ENCODE measurements at places on chromosomes 12 and 14.

GRCh38 chr12:48175613-48176416, 7.6 kb upstream of the CCDC184 start:
- DNase-seq, result no peak

DNA sequence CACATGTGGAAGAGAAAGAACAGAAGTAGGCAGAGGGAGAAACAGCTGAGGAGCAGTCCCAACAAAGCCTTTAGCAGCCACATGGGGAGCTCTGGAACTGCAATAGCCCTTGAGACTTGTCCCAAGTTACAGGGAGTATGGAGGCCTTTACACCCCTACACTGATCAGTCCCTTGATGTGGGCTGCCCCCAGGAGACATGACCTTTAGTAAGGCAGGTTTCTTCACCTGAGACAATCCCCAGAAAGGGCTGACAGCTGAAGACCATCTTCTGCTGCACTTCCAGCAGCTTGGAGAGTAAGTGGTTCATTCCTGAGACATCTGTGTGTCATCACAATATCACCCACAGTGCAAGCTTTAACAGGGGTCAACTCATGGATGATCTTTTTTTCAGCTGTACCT, 8.6 kb upstream of the SNAPC1 start:
- DNase-seq, result no peak

DNA sequence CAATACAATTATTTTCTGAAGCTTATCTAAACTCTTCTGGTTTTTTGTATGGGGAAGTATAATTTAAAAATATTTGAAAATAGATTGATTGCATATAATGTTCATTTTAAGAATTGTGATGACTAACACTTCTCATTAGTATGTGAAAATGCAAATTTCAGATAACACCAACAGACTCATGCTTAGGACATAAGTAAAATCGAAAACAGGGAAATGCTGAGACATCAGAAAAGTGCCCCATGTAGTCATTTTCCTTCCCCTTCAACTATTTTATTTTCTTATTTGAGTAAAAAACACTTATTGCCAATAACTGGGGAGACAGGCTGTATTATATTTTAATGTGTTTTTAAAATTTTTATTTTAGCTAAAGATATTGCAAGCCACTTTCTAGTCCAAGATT, 814.7 kb downstream of the GALC start:
- DNase-seq, result no peak

DNA sequence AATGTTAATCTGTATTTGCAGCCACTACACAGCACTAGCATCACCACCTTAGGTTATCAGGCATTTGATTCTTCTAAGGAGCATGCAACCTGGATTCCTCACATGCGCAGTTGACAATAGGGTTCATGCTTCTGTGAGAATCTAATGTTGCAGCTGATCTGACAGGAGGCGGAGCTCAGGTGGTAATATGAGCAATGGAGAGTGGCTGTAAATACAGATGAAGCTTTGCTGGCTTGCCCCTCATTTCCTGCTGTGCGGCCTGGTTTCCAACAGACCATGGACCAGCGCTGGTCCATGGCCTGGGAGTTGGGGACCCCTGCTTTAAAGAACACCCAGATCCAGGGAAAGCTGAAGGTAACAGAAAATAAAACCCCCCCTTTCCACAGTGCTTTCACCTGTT, 51.0 kb downstream of the TMX1 start:
- no peak for DNase-seq

DNA sequence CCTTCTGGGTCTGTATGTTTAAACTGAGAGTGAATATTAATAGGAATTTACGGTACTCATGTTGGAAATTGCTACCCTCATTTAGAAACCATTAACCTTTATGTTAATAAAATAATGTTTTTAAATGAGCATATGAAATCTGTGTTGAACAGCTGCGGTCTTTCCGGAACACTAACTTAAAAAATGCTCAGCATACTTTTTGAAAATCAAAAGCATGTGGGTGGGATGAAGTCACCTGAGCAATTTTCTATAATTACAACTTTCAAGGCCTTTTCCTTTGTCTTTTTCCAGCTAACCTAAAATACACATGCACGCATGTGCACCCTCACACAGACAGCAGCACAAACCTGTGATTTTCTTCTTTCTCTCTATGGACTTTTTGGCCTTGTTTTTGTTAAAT, 39.8 kb downstream of the BORCS5 start:
- no peak for DNase-seq

DNA sequence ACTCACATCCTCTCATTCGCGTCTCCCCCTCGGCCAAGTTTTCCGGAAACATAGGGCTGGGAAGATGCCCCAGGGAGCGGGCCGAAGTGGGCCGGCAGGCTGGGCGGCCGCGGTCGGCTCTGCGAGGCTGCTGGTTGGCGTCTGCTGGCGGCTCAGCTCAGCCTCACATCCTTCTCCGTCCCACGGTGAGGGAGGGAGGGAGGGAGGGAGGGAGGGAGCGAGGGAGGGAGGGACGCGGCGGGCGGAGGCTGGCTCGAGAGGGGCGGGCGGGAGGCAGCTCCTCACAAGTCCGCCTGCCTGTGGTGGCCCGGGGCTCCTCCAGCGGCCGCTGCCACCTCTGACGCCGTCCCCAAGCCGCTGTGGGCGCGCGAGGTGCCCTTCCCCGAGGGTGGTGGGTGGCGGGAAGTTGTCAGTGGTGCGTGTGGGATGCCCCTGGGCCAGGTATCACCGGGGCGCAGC, 93.8 kb downstream of the RFLNA start:
- no peak for DNase-seq

DNA sequence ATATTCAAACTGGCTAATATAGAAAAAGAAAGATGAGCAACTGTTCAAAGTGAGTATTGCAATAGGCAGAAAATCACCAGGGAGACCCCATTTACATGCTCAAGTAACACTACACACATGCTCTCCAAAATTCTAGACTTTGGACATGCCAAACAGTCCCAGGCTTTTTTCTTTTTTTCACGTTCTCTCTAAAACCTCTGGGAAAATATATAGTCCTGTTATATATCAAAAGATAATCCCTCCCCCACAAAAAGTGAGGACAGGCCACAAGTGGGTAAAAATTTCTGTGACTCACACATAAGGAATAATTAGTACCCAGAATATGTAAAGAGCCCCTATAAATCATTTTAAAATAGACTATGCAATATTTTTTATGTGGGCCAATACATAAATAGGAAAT, 55.2 kb downstream of the EFCAB11 start:
- no peak for DNase-seq

GRCh38 chr12:132380641-132381040, 51.3 kb upstream of the GALNT9 start:
- DNase-seq, result no peak

DNA sequence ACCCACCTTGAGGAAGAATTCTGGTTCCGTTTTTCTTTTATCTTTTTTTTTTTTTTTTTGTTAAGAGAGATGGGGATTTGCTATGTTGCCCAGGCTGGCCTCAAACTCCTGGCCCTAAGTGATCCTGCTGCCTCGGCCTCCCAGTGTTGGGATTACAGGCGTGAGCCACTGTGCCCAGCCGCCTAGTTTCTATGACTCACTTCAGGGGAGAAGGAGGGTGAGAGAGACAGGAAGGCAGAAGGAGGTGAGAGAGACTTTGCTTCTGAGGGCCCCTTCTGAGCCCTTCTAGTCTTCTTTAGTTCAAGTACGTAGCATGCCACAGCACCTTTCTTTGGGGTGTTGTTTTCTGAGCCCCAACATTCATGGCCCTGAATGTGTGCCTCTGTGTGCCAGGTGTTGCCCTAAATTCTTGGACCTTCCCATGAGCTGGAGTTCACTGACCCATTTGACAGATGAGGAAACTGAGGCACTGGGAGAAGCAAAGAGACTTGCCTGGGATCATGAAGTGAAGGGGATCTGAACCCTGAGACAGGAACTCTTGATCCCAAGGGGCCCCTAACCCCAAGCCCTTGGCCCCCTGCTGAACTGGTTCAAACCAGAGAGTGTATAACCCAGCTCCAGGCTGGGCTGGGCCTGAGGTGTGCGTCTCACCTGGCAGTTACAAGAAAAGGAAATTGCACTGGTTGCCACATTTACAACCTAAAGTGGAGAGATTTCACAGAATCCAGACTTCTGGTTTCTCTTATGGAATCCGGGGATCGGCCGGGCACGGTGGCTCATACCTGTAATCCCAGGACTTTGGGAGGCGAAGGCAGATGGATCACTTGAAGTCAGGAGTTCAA, 20.8 kb downstream of the SH2B3 start:
- no peak for DNase-seq

- DNase-seq, result peak; percentile 89
Observed at GRCh38 chr12:104049903-104050356, at the start of gene GLT8D2. TSS of gene GLT8D2 (minus strand) at chr12:104050187. CDS start at chr12:104019648, 30,539 bp downstream.

GRCh38 chr12:58703866-58704265, 216.4 kb downstream of the LRIG3 start:
- DNase-seq, result no peak

- no peak for DNase-seq
Observed at GRCh38 chr14:75365116-75365515, 62.7 kb upstream of the JDP2 start.

- no peak for DNase-seq
Observed at GRCh38 chr12:108772247-108772646, 40.9 kb upstream of the CORO1C start.

DNA sequence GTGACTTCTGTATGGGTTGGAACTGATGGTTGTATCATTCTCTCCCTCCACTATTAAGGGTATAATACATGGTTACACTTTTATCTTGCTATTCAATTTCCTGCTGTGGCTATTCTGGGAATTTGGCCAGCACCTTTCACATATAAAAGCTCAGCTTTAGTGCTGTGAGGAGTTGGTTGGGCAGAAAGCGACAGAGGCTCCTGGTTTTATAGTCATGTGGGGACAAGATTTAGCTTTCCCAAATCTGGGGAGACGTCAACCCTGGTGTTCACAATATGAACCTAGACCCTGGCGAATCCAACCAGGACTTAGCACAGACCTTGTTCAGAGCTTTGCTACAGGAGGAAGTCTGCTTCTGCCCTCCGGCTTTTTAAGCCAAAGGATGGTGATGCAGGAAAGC, 36.5 kb downstream of the FOS start:
- DNase-seq, result no peak
